Activated CD4-positive, alpha-beta T cell treated with anti-CD3 and anti-CD28 coated beads for 36 hours (primary cell): ENCODE measurements at places on chromosomes 2 and 18. TPM values are rescaled to one million over a fixed set of nuclear protein-coding genes. Genes with fewer than 3 reads are reported as not detected.
A peak's percentile ranks its signal among the peaks of the same experiment; 100 is the strongest.

GRCh38 chr2:179106676-179107428 lies 56.9 kb upstream of the CCDC141 start:
- no peaks in the 10 kb centered on the region for H3K27me3 ChIP-seq
- H3K27ac ChIP-seq = peak overlapping the region; percentile 12
- peaks cover 31% of the 10 kb centered on the region for H3K4me1 ChIP-seq
- no peak overlapping the region for H3K4me3 ChIP-seq
- no peaks in the 10 kb centered on the region for H3K36me3 ChIP-seq

GRCh38 chr2:67476809-67477790 lies 80.0 kb downstream of the ETAA1 start:
- peaks cover 14% of the 10 kb centered on the region for H3K27me3 ChIP-seq
- no peak overlapping the region for H3K27ac ChIP-seq
- no peak for DNase-seq
- H3K36me3 ChIP-seq = no peaks in the 10 kb centered on the region

The TWIST2 gene
- total RNA-seq = not detected

The ATP8B1 gene
- not detected for total RNA-seq

The BOK gene
- total RNA-seq = 0.64 TPM

GRCh38 chr2:89833116-89833779 lies 1141.8 kb downstream of the RPIA start:
- no peaks in the 10 kb centered on the region for H3K4me1 ChIP-seq
- no peak for DNase-seq
- no peaks in the 10 kb centered on the region for H3K27me3 ChIP-seq
- no peak overlapping the region for H3K4me3 ChIP-seq
- peaks cover 34% of the 10 kb centered on the region for H3K36me3 ChIP-seq
- H3K27ac ChIP-seq = no peak overlapping the region

The ANO7 gene
- 2.1 TPM for total RNA-seq

DNA sequence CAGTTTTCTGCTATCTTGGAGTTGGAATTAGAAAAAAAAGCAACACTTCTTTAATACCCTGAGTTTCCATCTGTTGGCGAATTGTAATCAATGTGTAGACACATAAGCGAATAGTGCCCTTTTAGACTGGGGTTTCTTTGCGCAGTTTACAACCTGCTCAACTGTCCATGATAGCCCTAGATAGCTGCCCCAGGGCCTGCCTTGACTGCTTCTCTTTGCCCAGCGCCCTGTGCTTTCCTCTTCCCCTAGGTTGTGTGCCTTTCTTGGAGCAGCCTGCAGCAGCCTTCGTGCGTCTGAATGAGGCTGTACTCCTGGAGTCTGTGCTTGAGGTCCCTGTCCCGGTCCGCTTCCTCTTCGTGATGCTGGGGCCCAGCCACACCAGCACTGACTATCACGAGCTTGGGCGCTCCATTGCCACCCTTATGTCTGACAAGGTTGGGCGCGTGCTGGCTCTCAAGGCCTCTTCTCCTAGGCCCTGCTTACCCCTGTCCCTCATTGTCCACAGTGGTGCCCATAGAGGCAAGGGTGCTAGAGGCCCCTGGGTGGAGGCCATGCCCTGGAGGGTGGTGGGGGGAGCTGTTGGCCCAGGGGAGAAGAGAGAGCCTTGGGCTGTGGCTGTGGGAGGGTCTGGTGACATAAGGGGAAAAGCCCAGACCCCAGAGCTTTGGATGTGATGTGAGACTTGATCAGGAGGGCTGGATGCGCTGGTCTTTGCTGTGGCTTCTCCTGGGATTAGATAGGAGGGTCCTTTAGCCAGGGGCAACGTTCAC lies 6.9 kb downstream of the SLC4A3 start:
- DNase-seq = no peak
- no peak overlapping the region for H3K27ac ChIP-seq
- no peaks in the 10 kb centered on the region for H3K36me3 ChIP-seq

GRCh38 chr2:227031379-227031778 lies 132.6 kb downstream of the COL4A4 start:
- no peak overlapping the region for H3K4me3 ChIP-seq
- H3K36me3 ChIP-seq = no peaks in the 10 kb centered on the region
- peaks cover 8% of the 10 kb centered on the region for H3K27me3 ChIP-seq
- DNase-seq = no peak
- no peak overlapping the region for H3K27ac ChIP-seq

- no peak for DNase-seq
- no peaks in the 10 kb centered on the region for H3K36me3 ChIP-seq
- no peak overlapping the region for H3K27ac ChIP-seq
- no peaks in the 10 kb centered on the region for H3K4me1 ChIP-seq
- no peaks in the 10 kb centered on the region for H3K27me3 ChIP-seq
- no peak overlapping the region for H3K4me3 ChIP-seq
Measured at GRCh38 chr2:240686460-240686859, 3.8 kb upstream of the AQP12B start.

DNA sequence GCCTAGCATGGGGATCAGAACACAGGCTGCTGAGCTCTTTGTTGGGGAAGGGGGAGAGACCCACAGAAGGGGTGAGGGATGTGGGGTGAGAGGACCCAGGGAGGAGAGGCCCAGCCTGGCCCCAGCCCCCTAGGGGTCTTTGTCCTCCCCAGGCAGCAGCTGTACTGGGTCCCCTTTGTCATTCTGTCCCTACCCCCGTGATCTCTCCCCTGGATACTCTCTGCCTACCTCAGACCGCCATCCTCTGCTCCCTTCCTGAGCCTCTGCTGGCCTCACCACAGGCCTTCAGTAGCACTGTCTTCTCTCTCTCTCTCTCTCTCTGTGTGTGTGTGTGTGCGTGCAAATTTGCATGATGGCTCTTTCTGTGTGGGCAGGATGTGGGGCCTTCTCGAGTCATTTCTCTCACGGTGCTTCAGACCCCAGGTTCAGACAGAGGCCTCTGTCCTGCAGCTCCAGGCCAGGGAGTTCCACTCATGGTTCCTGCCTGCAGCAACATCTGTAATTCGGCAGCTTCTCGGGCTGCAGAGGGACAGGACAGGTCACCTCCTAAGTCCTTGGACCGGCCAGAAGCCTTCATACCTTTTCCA lies 1.4 kb downstream of the PSD4 start:
- no peaks in the 10 kb centered on the region for H3K27me3 ChIP-seq
- peaks cover 76% of the 10 kb centered on the region for H3K4me1 ChIP-seq
- DNase-seq = peak; percentile 86
- peak overlapping the region; percentile 99 for H3K27ac ChIP-seq
- peaks cover 74% of the 10 kb centered on the region for H3K36me3 ChIP-seq

The ASIC4 gene
- total RNA-seq = not detected

The NAT8 gene
- total RNA-seq = not detected

DNA sequence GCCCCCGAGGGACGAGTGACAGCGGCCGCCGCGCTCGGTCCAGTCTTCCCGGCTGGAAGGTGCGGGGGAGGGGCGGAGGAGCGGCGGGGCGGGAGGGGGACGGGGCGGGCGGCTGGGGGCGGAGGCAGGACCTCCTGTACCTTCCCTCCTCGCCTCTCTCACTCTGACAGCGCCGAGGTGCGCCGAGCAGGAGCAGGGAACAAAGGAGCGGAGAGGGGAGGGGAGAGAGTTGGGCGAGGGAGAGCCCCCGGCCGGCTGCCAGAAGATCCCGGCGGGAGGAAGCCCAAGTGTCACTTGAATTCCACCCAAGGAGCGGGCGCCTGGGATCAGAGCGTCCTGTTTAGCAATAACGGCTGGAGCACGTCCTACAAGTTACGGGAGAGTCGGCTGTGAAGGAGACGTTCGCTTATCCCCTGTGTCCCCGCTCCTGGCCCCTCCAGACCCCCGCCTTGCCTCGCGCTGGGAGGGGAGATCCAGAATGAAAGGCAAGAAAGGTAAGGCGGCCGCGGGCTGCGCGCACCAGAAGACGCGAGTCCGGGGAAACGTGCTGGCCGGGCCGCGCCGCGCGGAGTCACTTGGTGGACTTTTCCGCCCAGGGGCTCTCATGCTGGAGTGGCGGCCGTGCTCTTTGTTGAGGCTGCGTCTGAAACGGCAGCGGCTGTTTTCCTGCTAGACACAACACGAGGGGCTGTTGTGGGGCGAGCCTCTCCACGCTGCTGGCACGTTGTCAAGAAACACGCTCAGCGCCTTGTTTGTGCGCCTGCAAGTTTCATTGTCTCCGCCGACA lies at the start of gene TGIF1:
Gene TGIF1, plus strand, starts transcription at position 161 of the 787 bp plus-strand sequence. Its CDS starts 318 bp downstream, at position 479.
- H3K27ac ChIP-seq = peak within 1 kb of the TSS; percentile 99
- H3K4me3 ChIP-seq = peak within 1 kb of the TSS; percentile 94
- peaks cover 20% of the 10 kb centered on the region for H3K36me3 ChIP-seq
- H3K27me3 ChIP-seq = no peaks in the 10 kb centered on the region

The WDR54 gene
- 103 TPM for total RNA-seq

The SLC4A3 gene
- 0.16 TPM for total RNA-seq

GRCh38 chr18:5068851-5069250 lies 128.2 kb downstream of the AKAIN1 start:
- H3K4me1 ChIP-seq = peaks cover 3% of the 10 kb centered on the region
- no peak overlapping the region for H3K27ac ChIP-seq
- no peaks in the 10 kb centered on the region for H3K36me3 ChIP-seq
- no peaks in the 10 kb centered on the region for H3K27me3 ChIP-seq
- DNase-seq = no peak

The DES gene
- total RNA-seq = not detected

The IL1RL1 gene
- total RNA-seq = 0.27 TPM

DNA sequence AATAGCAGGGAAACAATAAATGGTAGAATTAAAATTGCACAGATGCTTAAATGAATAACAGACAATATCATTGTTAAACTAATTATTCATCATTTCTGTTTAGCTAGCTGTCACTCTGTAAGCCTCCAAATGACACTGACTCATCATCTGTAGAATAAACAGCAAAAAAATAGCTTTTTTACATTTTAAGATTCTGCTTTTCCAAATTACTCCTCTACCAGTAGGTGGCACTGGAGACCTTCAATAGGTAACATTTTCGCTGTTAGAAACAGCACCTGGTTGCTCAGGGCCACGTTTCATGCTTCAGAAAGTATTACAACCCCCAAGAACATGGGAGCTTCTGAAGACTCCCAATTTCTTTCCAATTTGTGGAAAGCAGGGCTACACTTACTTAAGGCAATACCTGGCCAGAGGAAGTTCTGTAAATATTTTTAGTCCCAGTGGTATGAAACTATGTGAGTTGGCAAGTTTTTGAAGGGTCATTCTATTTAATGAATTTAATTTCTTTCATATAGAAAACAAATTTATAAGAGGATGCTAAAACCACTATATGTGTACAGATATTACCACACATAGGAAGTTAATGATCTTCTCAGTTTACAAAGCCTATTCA lies 45.4 kb downstream of the TTN start:
- H3K27ac ChIP-seq = no peak overlapping the region
- H3K27me3 ChIP-seq = no peaks in the 10 kb centered on the region
- DNase-seq = peak; percentile 44

DNA sequence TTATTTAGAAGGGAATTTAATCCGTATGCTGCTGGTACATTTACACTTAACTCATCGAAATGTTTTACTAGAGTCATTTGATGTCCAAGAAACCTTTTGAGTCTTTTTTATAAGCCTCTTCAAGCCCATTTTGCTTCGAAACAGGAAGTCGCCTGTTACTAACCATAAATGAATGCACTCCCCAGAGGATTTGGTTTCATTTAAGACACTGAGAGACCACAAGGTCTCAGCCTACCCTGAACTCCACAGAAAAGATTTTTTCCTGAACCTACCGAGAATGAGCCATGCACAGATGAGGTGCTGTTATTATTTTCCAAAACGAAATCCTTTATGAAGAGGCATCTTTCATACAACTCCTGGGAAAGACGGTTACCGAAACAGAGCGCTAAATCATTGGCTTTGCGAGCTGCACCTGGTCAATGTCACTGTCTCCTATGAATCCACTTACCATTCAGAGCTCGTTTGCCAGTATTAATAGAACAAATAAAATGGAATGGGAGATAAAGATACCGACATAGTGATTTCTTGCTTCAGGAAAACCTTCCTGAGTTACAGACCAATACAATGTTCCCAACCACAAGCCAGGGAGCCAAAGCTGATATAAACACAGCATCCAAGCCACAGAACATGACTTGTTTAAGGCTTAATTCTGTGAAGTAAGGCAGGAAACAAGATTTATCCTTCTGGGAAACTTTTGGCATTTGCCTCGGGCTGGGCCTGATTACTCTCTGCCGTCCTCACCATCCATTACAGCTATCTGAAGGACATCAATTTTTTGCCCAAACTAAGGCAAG lies 382.1 kb downstream of the OSR1 start:
- H3K27ac ChIP-seq = no peak overlapping the region
- no peaks in the 10 kb centered on the region for H3K27me3 ChIP-seq
- no peaks in the 10 kb centered on the region for H3K4me1 ChIP-seq
- no peaks in the 10 kb centered on the region for H3K36me3 ChIP-seq

DNA sequence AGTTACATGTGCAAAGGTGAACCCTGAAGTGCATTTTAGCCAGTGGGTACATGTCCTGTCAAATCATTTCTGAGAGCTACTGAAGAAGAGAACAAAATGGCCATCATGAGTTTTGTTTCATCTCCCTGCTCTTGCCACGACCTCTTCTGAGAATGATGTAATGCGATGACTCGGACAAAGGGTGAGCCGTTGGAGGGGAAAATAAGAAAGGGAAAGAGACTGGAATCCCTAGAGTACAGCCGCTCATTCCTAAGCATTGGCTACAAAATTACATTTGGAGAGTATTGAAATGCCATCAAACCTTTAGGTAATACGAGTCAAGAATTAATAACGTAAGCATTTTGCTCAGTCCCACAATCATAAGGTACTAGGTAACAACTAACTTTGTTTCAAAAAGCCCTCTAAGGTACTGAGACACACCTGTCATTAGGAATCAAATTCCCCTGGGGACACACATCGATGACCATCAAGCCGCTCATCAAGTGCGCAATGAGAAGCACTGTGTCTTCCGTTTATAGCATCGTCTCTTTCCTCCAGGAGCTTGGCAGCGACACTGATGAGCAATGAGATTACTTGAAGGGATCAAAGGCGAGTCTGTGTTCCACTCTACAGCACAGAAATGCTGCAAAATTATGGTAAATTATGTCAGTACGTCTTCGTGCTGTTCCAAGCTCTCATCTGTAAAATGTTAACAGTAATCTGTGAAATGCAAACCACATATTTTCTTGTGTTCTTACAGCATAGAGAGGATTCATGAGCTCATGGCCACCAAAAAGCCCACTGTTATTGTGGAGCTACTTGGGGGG lies 97.3 kb upstream of the PIEZO2 start:
- no peak for DNase-seq
- H3K36me3 ChIP-seq = no peaks in the 10 kb centered on the region
- no peak overlapping the region for H3K27ac ChIP-seq

DNA sequence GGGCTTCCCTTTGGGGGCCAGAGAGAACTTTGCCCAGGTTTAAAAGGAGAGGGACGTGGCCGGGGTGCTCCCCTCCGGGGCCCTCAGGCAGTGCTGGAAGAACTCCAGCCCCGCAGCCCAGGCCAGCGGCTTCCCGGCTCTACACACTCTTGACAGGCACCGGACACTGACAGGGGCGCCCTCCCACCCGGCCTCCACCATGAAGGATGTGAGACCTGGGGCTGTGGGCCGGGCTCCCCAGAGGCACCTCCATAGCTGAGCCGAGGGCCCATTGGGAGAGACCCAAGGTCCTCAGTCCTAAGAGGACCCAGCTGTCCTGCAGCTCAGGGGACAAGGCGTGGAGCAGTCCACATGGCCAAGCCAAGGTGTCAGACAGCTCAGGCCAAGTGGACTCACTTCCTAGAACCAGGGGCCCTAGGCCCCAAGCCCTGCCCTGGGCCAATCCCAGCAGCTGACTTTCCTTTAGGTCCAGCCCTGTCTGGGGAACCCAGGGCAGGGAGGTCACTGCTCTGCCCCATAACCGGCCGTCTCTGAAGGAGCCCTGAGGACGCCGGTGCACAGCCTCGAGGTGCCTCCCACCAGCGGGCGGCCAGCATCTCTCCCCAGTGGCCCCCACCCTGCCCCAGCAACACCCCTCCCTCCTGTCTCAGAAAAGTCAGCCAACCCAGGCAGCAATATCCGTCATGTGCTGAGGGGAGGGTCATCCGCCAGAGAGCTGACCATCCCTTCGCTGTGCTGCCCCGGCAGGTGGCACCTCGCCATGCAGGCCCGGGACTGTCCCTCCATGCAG lies 51.8 kb downstream of the BIN1 start:
- H3K27me3 ChIP-seq = no peaks in the 10 kb centered on the region
- no peak overlapping the region for H3K4me3 ChIP-seq
- H3K36me3 ChIP-seq = peaks cover 6% of the 10 kb centered on the region
- no peak overlapping the region for H3K27ac ChIP-seq
